Stimulated activated CD4-positive, alpha-beta T cell treated with anti-CD3 and anti-CD28 coated beads, Interleukin-4, amount 100 ng/mL, for 4 hours (primary cell): ENCODE measurements at places on chromosomes 6 and 20.
A peak's percentile ranks its signal among the peaks of the same experiment; 100 is the strongest.

- DNase-seq = no peak
These were observed 101.2 kb downstream of the HDGFL1 start for GRCh38 chr6:22670605-22671004.

DNA sequence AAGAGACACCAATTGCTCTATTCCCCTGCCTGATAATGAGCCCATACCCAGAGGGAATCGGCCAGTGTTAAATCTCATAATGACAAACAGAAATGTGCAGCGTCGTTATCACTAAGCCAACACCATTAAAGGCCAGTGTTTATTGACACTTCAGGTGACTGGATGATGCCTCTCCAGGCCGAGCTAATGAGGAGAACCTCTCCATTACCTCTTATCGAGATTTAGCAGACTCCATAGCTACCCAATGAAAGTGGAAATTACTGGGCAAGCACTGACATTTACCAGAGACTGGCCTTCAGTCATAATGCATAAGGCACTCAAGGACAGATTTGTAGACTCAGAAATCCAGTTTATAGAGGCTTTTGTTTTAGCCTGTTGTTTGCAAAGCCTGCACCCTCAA lies 669.5 kb downstream of the MAFB start:
- no peak for DNase-seq

DNA sequence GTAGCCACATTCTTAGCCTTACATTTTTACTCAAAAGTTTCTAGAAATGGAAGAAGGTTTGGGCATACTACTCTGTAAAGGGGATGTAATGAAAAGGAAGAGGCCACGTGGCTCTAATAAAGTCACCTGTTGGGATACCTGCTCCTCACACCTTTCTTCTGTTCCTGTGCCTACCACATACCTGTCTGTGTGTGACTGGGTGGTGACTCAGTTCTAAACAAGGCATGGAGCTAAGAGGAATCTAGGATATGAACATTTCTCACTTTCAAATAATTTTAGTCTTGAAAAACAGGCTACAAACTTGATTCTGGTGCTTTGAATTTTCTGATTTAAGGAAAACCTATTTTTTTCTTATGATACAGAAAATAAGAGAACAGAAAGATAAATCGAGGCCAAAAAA lies 363.6 kb downstream of the RFPL4B start:
- no peak for DNase-seq

GRCh38 chr6:115540077-115540869 lies 520.4 kb downstream of the FRK start:
- no peak for DNase-seq

GRCh38 chr6:137705160-137706082 lies 161.6 kb upstream of the TNFAIP3 start:
- peak; percentile 51 for DNase-seq

DNA sequence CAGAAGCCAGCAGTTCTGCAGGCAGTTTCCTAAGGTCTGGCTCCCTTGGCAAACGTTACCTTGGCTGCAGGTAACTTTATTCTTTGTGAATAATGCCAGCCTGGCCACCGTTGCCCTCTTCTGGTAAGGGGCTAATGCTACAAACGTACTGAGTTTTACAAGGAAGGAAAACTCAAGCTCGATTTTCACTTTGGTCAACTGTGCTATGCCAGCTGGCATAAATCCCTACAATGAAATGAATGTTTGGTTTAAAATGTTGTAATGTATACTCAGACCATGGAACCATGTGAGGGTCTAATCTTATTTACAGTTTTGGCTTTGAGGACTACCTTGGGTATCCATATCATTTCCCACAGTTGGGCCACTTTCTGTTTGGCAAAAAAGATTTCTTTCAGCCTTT lies 101.4 kb downstream of the SLX4IP start:
- peak; percentile 9 for DNase-seq

- no peak for DNase-seq
These were observed 120.1 kb upstream of the ARMC2 start for GRCh38 chr6:108727966-108728730.

- no peak for DNase-seq
These were observed 54.1 kb downstream of the ATXN1 start for GRCh38 chr6:16706911-16707783.

DNA sequence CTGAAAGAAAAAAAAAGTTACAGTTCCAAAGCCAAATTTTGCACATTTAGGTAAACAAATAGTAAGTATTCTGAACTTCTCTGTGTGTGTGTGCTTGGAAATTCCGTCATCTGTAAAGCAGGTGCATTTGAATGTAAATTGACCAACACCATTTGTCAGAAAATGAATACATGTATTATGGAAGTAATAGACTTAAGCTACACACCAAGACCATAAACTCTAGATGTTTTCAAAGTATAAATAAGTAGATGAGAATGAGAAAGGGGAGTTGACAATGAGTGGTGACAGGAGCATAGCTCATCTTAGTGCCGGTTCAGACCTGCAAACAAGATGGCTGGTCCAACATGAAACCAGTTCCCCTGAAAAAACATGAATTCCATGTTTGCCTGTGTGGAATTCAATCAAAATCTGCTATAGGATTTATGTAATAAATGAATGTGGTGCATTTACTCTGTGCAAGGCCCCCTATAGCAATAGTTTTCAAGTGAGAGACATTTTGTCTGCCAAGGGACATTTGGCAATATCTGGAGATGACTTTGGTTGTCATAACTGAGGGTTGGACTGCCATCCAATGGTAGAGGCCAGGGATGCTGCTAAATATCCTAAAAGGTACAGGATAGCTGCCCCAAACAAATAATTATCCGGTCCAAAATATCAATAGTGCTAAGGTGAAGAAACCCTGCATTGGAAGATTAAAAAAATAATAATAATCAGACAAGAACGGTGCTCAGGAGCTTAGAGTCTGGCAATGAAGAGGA lies 11.0 kb upstream of the FILIP1 start:
- no peak for DNase-seq

DNA sequence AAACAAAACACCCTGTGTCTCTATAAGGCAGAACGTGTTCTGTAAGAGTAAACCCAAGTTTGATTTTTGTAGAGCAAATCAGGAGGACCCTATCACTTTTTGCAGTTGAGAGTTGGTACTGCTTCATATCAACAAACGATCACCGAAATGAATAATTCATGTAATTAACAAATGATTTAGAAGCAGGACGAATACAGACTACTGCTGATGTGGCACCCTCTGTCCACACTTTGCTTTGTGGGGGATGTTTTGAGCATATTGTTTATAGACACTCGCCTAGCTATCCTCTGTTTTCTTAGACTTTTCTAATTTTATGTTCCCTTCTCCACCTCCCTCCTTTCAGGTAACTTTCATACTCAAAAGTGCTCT lies 1.5 kb downstream of the CD2AP start:
- DNase-seq = no peak

DNA sequence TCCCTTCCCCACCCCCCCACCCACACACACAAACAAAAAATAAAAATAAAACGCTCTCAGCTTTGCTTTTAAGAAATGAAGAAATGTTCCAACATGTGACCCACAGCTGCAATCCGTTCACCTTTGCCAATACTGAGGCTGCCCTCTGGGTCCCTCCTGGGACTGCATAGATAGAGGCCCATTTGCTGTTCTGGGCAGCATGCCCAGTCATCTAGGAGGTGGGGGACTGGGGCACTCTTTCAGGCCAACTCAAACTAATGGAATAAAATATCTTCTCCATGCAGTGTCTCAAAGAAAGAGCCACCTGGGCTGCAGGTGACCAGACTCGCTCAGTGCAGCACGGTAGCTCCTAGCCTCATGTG lies 79.9 kb downstream of the SLC22A3 start:
- no peak for DNase-seq

- no peak for DNase-seq
These were observed 51.5 kb downstream of the PTPRT start for GRCh38 chr20:43138061-43138770.

DNA sequence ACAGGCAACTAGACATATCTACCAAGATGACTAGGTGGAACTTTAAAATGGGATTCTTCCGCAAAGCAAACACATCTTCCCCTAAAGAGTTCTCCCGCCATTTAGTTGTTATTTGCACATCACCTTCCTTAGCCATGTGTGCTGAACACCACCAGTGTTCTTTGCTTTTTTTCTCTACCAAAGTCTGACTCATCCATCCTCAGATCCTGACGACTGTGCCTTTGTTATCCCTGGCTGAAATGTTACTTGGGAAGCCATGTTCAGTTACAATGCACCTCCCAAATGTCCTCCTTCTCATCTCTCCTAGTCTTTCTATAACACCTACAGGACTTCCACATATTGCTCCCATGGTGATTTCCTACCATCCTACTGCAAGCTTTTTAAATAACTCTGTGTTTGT lies 593.5 kb upstream of the ARID1B start:
- DNase-seq = no peak

DNA sequence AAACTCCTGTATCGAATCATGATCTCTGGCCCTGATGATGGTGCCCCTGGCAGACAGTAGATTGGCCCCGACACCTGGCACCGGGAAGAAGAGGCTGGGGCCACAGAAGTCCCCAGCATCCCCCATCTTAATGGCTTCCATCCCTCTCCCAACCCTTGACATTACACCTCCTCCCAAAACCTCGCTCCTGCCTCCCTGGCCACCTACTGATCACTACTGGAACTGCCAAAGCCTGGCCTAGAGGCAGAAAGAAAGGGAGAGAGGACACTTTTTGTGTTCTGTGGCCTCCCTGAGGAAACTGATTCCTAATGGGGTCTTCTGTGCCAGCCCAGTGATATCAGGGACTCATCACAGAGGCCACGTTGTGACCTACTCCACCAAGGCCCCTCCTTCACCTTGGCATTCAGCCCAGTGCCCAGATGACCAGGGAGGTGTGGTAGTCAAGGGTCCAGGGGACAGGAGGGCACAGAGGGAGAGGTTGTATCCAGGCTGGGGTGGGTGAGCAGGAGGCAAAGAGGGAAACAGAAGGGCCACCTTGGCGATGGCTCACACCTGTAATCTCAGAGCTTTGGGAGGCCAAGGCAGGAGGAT lies 6.1 kb downstream of the C20orf173 start:
- DNase-seq = peak; percentile 7

DNA sequence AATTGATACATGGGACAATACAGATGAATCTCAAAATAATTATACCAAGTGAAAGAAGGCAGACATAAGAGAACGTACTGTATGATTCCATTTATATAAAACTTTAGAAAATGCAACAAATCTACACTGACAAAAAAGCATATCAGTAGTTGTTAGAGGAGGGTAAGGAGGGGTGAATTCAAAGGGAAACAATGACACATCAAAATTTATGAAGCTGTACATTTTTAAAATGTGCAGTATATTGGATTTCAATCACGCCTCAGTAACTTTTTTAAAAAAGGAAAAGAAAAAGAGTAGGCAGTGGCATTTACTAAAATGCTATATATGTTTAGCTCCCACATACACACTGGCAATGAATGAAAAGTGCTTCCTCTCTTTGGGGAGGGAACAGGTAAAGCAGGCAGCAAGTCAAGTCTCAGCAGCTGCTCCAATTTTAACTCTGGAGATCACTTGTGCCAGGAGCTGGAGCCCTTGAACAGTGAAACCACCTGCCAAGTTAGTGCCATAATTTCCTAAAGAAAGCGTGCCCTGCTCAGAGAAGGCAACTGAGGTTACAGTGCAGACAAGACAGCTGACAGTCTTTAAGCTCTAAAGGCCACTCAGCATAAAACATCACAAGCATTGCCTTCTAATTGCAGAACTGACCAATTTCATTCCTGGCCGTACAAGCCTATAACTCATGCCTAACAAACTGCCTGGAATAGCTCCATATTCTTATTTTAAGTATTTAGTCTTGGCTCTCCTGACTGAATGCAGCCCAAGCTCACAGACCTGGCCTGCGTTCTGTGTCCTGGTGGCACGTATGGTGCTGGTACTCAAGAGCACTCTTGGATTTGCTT lies 10.9 kb downstream of the FKBP1A start:
- no peak for DNase-seq

GRCh38 chr6:79775222-79775621 lies 144.1 kb downstream of the SH3BGRL2 start:
- no peak for DNase-seq

GRCh38 chr20:36754656-36755222 lies 8.8 kb upstream of the NDRG3 start:
- peak; percentile 22 for DNase-seq

DNA sequence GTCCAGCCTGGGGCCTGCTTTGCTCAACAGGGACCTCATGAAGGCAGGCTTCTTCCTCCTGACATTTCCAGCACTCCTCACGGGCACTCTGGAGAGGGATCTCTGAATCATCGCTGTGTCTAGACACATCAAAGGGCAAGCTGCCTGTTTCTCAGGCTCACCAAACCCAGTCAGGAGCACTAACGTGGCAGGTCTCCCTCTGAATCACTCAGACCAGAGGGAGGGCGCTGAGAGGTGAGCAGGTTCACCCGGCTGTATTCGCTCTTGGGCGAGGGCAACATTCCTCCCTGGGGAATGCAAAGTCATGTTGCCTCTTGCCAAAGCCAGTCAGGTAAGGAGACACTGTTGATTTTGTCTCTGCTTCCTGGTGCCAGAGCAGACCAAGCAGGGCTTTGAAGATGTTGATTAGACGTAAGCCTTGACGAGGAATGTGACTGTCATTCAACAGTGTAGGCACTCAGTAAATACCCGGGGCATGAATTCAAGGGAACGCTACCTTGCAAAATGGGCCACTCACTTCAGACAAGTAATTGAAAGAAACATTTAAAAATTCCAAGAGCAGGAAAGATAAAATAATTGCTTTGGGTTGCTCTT lies 50.1 kb downstream of the CYP24A1 start:
- DNase-seq = no peak

DNA sequence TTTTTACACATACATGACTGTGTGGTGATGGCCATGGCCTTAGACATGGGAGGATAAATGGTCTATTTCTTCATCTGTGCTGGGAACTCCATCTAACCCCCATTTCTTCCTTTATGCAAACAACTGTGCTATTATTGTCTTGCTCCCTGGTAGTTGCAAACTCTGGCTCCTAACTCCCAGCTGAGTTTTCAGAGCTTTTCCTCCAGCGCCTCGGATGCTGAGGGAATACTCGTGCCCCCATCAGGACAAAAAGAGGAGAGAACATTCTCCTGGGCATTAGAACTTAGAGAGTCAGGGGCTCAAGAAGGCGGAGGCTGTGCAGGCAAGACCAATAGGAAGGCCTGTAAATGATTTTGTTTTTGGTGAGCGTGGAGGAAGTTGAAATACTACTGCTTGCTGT lies 2.1 kb downstream of the DAAM2 start:
- no peak for DNase-seq

- DNase-seq = no peak
These were observed 94.0 kb downstream of the SGK1 start for GRCh38 chr6:134223796-134224420.

- no peak for DNase-seq
These were observed 93.4 kb downstream of the ANKS1A start for GRCh38 chr6:34982424-34982852.

- no peak for DNase-seq
These were observed 73.3 kb downstream of the METTL24 start for GRCh38 chr6:110284855-110285254.

DNA sequence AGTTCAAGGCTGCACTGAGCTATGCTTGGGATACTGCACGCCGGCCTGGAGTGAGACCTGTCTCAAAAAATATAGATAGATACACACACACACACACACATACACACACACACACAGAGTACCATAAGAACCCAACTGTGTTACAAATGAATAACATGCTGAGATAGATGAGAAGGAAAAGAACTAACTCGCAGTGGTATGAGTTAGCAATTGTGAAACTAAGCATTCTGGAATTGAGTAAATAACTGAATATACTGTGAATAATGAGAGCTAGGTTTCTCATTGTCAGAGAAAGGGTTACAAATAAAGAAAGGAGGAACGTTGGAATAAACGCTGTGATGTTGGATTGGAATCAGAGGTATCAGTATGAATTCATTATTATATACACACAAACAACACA lies 14.6 kb upstream of the FAXC start:
- DNase-seq = no peak

- DNase-seq = no peak
These were observed 47.5 kb downstream of the SNRNP48 start for GRCh38 chr6:7637533-7637932.
